ENCODE measurements at places on chromosomes 12 and 14. TPM values are rescaled to one million over a fixed set of nuclear protein-coding genes. Genes with fewer than 3 reads are reported as not detected.

DNA sequence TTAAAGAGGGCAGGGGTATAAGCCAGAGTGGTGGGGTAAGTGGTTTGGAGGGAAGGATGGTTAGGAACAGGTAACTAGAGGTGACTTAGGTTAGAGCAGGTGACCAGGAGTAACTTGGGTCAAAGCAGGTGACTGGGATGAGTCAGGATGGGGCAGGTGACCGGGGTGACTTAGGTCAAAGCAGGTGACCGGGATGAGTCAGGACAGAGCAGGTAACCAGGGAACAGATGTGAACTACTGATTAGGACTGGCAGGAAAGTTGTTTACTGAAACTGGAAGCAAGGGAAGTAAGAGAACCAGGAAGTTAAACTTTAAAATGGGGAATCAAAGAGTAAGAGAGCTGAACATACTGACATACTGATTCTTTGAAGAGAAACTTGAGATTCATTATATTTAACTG, 57.4 kb downstream of the FSCB start:
- no peak for DNase-seq

- no peak for DNase-seq
Measured at GRCh38 chr14:83646228-83646627, 1883.7 kb upstream of the FLRT2 start.

TAS2R30 gene
- total RNA-seq: 3.3 TPM

NOVA1 gene
- 0.40 TPM for total RNA-seq

NPC2 gene
- 42.1 TPM for total RNA-seq

Data from activated naive CD8-positive, alpha-beta T cell treated with anti-CD3 and anti-CD28 coated beads, Interleukin-2, amount 10 ng/mL, durations not matched to agents 7 days and 5 days (primary cell).